ENCODE measurements at places on chromosomes 5 and 9. TPM values are rescaled to one million over a fixed set of nuclear protein-coding genes. Genes with fewer than 3 reads are reported as not detected.

GRCh38 chr5:43121913-43122484 lies 1.3 kb downstream of the ZNF131 start:
- DNase-seq: peak; percentile 53

DNA sequence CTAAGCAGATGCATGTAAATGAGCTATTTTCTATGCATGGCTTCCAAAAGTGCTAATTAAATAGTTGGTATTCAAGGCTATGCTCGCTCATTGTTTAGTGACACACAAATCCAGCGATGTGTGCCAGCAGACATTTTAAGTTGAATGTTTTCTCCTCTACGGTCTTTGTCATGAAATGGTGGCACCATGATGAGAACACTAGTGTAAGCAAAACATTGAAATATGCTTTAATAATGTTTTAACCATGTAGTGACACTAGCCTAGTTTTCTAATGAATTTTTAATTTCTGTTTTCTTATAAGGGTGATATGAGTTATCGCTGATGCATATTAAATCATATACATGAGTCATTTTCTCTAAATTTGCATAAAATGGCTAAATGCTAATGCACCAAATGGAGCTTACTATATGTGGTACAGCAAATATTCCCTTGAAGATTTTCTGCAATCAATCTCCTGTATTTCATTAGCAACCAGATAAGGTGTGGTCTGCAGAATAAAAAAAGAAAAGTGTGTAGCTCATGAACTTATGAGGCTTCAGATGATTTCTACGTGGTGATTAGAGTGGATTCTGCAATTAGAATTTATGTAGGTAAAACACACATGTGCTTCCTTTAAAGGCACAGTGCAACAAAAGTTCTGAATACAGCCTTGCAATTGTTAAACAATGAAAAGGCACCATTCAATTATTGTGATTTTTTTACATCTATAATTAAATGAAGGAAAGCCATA lies 226.6 kb downstream of the MEF2C start:
- DNase-seq: no peak

DNA sequence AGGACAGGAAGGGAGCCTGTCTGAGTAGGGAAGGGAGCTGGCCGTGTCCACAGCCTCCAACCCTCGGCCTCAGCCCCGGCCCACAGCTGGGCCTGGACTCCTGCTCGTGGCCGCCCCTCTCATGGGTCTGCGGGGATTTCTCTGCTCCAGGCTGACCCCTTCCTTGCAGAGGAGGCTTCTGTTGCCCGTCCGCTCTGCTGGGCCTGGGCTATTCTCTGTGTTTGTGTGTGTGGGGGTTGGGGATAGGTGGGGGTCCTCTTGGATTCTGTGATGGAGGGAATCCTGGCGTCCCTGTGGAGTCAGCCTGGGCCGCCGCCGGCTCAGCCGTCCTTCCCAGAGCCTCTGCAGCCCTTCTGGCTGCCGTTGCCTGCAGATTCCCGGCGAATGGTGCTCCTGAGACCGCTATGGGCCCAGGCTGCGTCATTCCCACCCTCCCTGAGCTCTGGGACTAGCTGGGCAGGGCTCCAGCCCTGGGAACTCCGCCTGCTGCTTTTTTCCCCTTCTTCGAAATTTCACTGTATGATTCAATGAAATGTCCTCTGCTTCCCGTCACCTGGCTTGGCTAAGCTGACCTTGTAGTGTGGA lies 64.2 kb downstream of the FGF18 start:
- no peak for DNase-seq

DNA sequence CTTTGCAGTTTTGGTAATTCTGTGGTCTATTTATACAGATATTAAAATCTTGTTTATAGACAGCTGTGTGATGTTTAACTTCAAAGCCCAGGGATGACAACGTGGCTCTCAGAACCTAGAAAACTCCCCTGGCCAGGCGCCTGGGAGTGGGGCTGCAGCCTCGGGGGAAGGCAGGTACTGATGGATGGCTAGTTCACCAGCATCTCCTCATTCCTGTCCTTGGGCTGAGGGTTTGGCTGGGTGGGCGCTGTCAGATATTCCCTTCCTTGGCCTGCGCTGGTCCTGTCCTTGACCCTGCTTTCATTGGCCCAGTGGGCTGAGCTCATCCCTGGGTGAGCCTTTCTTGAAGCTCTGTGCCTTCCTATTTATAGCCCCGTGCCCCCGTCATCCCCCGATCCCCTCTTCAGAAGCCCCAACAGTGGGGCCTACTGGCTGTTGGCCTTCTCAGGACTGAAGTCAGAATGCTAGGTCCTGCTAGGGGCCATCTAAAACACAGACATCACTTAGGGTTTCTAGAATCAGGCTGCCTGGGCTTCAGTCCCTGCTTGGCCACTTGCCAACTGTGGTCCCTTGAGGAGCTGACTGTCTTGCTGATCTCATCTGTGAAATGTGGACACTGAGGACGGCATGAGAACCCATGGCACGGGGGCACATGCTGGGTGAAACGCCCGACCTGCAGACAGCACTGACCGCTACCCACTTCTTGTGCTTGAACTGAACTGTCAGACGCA lies 20.9 kb downstream of the SH3GLB2 start:
- DNase-seq: no peak

DNA sequence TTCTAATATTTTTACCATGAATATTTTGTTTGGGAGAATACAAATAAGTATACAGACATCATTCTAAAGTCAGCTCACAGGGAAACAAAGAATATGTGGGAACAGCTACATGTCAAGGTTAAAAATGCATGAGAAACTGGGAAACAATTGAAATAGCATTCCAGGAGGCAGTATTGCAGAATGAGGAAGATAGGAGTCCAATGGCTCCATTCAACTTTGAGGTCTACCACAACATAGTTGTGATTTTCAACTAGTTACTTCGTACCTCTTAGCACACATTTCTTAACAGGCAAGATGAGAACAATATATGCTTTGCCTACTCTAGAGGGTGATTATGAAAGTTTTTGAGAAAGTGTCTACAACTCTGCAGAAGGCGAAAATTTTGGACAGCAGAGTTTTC lies 35.2 kb upstream of the CAST start:
- DNase-seq: no peak

GRCh38 chr9:109176386-109176785 lies 9.3 kb upstream of the FRRS1L start:
- no peak for DNase-seq

DNA sequence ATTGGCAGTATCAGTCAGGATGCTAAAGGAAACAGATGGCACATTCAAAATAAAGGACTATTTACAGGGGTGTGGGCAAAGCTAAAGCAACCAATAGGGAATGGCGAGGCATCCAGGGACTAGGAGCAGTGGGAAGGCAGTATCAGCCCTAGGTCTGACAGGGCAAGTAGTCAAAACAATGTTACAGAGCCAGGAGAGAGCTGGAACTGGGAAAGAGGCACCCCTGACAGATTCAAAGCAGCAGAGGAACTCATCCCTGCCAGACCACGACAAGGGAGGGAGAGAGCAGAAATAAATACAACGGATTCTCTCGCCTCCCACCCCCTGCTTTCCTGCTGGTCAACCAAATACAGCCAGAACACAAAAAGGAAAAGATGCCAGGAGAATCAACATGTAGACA lies 371.5 kb downstream of the NR2F1-AS1 start:
- no peak for DNase-seq

- DNase-seq: no peak
Observed at GRCh38 chr9:130955947-130956621, 17.0 kb upstream of the FIBCD1 start.

GRCh38 chr5:179852993-179853547 lies 5.5 kb downstream of the MRNIP start:
- no peak for DNase-seq

DNA sequence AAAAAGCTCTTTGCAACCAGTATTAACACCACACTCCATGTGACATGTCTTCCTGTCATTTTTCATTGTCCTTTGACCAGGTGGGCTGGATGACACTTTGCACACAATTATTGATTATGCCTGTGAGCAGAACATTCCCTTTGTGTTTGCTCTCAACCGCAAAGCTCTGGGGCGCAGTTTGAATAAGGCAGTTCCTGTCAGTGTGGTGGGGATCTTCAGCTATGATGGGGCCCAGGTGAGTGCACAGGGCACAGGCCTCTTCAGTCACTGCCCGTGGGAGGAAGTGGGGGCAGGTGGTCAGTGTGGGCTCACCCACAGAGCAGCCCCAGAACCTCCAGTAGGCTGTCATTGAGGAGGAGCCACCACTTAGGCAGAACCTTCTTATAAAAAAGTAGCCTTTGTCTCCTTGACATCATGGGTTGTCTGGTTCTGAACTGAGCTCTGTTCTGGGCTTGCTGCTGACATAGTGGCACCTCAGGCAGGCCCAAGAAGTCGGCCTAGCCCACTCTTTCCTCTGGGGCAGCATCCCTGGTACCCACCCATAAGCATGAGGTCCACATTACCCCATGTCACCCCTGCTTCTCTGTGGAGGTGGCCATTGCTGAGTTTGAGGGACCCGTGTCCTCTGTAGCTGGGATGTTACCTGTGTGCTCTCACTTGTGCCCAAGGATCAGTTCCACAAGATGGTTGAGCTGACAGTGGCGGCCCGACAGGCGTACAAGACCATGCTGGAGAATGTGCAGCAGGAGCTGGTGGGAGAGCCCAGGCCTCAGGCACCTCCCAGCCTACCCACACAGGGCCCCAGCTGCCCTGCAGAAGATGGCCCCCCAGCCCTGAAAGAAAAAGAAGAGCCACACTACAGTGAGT lies 39.3 kb downstream of the SECISBP2 start:
- no peak for DNase-seq

DNA sequence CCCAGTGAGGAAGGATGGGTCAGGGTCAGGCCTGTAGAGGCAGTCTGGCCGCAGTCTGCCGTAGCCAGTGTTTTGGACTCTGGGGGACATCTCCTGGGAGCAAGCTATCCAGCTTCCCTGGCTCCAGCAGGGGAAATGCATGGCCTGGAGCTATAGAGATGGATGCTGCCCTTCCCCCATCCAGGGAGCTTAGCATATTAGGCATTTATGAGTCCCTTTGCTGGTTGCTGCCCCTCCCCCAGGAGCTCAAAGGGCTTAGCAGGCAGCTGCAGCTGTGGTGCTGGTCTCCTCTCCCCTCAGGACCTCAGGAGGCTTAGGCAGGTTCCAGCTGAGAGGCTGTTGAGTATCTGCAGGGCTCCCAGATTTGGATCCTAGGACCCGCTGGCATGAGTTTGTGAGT lies 1158.7 kb downstream of the DTWD2 start:
- no peak for DNase-seq

GRCh38 chr9:12815888-12816287 lies 41.1 kb downstream of the LURAP1L start:
- DNase-seq: no peak

DNA sequence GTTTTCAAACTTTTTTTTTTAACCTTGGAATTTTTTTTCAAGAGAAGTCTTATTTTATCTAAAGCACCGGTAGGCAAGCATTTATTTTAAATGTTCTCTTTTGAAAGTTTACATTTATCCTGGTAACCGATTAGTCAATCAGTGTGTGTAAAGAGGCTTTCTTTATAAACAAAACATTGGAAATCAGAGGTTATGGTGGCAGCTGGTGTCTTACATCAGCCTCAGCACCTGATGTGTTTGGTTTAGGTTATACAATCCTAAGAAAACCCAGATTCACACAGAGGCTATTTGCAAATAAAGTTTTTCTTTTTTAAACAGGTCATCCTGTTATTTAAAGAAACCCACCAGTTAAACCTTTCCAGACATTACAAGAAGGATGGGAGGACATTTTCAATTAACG lies 173.3 kb upstream of the GDNF start:
- no peak for DNase-seq

- DNase-seq: no peak
Observed at GRCh38 chr9:91101611-91102168, 260.0 kb downstream of the AUH start.

DNA sequence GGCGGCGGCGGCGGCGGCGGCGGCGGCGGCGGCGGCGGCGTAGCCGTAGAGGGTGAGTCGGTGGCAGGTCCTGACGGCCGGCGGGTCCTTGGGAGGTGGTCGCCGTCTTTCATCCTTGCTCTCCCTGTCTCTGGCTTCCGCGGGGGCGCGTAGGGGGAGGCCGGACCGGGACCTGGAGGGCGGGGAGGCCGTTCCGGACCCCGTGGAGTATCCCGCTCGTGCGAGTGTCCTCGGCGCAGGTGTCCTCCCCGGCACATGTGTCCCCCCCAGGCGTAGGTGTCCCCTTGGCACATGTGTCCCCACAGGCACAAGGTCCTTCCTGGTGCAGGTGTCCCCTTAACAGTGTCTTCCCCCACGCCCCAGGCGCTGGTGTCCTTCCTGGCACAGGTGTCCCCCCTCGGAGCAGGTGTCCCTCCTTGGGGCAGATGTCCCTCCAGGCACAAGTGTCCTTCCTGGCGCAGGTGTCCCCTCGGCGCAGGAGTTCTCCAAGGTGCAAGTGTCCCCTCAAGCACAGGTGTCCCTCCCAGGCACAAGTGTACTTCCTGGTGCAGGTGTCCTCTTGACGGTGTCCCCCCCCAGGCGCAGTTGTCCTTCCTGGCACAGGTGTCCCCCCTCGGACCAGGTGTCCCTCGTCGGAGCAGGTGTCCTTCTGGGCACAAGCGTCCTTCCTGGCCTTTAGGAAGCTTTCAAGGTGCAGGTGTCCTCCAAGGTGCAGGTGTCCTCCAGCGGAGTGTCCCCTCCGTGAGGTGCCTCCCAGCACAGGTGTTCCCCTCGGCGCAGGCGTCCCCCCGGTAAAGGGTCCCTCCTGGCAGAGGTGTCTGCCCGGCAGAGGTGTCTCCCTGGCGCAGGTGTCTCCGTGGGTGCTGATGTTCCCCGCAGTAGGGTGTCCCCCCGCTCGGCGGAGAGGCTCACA lies 519 bp downstream of the EXOC3 start:
- peak; percentile 9 for DNase-seq

DNA sequence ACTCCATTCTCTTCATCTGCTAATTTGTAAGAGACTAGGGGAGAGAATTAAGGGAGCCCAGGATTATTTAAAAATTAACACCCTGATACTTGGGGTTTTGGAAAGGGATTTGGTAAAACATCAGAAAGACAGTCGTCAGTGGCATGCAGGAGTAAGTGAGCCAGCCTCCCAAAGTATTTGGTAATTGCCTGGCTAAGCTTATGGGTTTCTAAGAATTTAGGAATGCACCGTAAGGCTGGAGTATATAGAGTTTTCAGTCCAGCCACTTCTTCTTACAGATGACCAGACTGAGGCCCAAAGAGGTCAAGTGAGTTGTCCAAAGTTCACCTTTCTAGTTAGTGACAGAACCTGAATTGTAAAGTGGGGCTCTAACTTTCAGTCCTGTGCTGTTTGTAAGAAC lies 25.8 kb upstream of the NFIB start:
- no peak for DNase-seq

DNA sequence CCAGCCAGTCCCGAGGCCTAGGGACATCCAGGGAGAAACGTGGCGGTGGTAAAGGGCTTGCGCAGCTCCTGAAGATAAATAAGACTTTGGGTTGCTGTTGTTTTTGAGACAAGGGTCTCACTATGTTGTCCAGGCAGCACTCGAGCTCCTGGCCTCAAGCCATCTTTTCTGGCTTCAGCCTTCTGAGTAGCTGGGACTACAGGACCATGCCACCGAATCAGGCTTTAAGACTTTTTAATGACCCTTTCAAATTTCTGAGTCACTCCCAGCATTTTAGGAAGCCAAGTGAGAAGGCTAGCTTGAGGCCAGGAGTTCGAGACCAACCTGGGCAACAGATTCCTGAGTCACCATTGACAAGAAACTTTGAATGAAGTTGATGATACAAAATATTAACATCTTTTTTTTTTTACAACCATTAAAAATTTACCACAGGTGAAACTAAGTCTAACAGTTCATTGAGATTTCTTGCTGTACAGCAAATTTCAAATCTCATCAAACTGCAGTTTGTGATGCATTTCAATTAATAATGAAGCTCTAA lies 817 bp upstream of the GNE start:
- no peak for DNase-seq

The PCDHB11 gene
- total RNA-seq: 0.16 TPM

The SLC34A1 gene
- total RNA-seq: not detected

The ACTBL2 gene
- not detected for total RNA-seq

The ADGRD2 gene
- not detected for total RNA-seq

The NXNL2 gene
- not detected for total RNA-seq

The ZFP2 gene
- total RNA-seq: 0.75 TPM

The OLFM1 gene
- total RNA-seq: 0.95 TPM

The RANBP3L gene
- not detected for total RNA-seq

The CYSTM1 gene
- total RNA-seq: 28.9 TPM
